Left lung (tissue), 14 donors: ENCODE measurements at places on chromosomes 5 and 9. TPM values are rescaled to one million over a fixed set of nuclear protein-coding genes. Genes with fewer than 3 reads are reported as not detected.

DNA sequence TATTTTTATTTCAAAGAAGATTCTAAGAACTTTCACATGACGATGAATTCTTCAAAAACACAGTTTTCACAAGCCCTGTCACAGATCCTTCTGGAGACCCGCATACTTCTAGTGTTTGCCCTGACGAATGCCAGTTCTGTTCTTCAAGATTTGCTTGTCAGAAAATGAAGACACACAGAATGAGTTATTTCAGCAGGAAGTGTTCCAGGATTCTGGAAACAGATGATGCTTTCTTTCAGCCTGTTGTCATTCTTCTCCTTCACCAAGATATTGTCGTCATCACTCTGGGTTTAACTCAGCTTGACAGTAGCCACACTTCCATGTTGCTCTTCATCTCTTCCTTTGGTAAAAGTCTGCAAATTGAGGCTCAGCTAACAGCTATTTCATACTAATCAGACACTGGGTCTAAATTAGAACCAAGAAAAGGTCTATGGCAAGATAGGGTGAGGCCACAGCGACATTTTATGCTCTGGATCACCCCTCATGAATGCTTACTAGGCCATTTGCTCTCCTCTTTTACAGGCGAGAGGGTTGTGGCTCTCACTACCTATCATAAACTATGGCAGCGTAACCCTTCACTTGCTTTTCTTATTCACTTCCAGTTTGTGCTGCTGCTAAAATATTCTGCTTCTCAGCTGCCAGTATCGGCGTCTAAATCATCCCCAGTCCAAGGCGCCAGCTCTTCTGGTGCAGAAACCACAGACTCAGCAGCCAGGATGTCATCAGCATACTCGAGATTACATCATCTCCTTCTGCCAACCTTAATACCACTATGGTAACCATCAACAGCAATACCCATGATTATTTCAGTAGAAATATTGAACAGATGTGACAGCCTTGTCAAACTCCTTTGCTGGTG lies 159.6 kb upstream of the TBCA start:
- DNase-seq, result no peak
- no peaks in the 10 kb centered on the region for H3K27me3 ChIP-seq
- no peak overlapping the region for H3K27ac ChIP-seq
- H3K36me3 ChIP-seq, result no peaks in the 10 kb centered on the region
- no peak overlapping the region for H3K4me3 ChIP-seq
- no peaks in the 10 kb centered on the region for H3K4me1 ChIP-seq

GRCh38 chr5:151885138-151885908 lies 39.3 kb downstream of the GLRA1 start:
- no peaks in the 10 kb centered on the region for H3K36me3 ChIP-seq
- no peak overlapping the region for H3K4me3 ChIP-seq
- H3K4me1 ChIP-seq, result no peaks in the 10 kb centered on the region
- no peaks in the 10 kb centered on the region for H3K27me3 ChIP-seq
- no peak for DNase-seq

OR13F1 gene
- not detected for total RNA-seq

- H3K36me3 ChIP-seq, result no peaks in the 10 kb centered on the region
- H3K27ac ChIP-seq, result no peak overlapping the region
- H3K4me1 ChIP-seq, result no peaks in the 10 kb centered on the region
- no peak overlapping the region for H3K4me3 ChIP-seq
- H3K27me3 ChIP-seq, result no peaks in the 10 kb centered on the region
- peak; percentile 44 for DNase-seq
Observed at GRCh38 chr9:133779516-133780403, 41.6 kb upstream of the SARDH start.

- H3K27me3 ChIP-seq, result no peaks in the 10 kb centered on the region
- DNase-seq, result no peak
- H3K4me1 ChIP-seq, result no peaks in the 10 kb centered on the region
- no peaks in the 10 kb centered on the region for H3K36me3 ChIP-seq
- no peak overlapping the region for H3K27ac ChIP-seq
- no peak overlapping the region for H3K4me3 ChIP-seq
Observed at GRCh38 chr5:61467766-61468482, 135.9 kb downstream of the ZSWIM6 start.

- H3K27ac ChIP-seq, result no peak overlapping the region
- H3K27me3 ChIP-seq, result no peaks in the 10 kb centered on the region
- no peaks in the 10 kb centered on the region for H3K4me1 ChIP-seq
- H3K4me3 ChIP-seq, result no peak overlapping the region
Observed at GRCh38 chr5:112691758-112692157, 45.9 kb upstream of the APC start.

DNA sequence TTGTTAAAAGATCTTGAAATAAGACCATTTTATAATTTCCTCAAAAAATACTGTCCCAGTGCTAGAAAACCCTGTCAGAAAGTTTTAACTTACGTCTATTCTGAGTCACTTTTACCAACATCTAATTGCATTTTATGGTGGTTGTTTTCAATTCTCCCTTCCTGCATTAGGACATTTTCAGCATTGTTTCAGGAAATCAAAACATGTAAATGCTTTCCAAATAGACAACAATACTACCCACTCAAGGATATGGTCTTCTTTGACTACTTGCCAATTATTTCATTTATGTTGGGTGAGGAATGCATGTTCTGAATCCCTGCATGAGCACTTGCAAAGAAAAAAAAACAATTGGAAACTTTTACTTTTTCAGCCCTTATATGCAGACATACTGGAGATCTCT lies 284.6 kb upstream of the PDE4D start:
- H3K27me3 ChIP-seq, result no peaks in the 10 kb centered on the region
- no peak for DNase-seq
- no peak overlapping the region for H3K4me3 ChIP-seq
- H3K27ac ChIP-seq, result no peak overlapping the region
- H3K4me1 ChIP-seq, result no peaks in the 10 kb centered on the region
- no peaks in the 10 kb centered on the region for H3K36me3 ChIP-seq

F2RL1 gene
- total RNA-seq, result 6.5 TPM

GRCh38 chr5:147822686-147823491 lies 8.6 kb downstream of the SPINK1 start:
- H3K4me3 ChIP-seq, result no peak overlapping the region
- no peaks in the 10 kb centered on the region for H3K4me1 ChIP-seq
- H3K27ac ChIP-seq, result no peak overlapping the region

DNA sequence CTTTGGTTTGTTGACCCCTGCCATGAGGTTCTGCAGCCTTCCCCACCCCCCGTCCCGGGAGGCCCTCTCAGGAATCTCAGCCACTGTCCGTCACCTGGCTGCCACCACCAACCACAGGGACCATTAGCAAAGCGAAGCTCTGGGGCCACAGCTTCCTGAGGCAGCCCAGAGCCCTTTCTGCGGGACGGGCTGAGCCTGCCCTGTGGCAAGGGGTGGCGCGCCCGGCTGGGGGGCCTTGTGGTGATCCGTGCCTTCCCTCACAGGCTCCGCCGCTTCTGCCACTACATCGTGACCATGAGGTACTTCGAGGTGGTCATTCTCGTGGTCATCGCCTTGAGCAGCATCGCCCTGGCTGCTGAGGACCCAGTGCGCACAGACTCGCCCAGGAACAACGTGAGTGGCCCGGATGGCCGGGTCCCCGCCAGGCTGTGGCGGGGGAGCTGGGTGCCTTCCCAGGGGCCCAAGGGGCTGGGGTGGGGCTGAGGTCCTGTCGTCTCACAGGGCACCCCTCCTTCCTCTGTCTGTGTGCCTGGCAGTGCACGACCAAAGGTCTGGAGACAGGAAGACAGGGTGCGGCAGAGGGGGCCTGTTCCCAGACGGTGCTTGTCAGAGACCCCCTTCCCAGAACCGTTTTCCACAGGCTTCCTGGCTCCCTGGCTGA lies 169.2 kb downstream of the CACNA1B start:
- H3K4me1 ChIP-seq, result no peaks in the 10 kb centered on the region
- H3K27ac ChIP-seq, result no peak overlapping the region
- no peaks in the 10 kb centered on the region for H3K36me3 ChIP-seq

GRCh38 chr5:81856948-81857928 lies 106.3 kb upstream of the SSBP2 start:
- DNase-seq, result peak; percentile 79
- H3K36me3 ChIP-seq, result no peaks in the 10 kb centered on the region
- no peak overlapping the region for H3K4me3 ChIP-seq
- peak overlapping the region; percentile 60 for H3K27ac ChIP-seq
- H3K4me1 ChIP-seq, result no peaks in the 10 kb centered on the region

- H3K36me3 ChIP-seq, result no peaks in the 10 kb centered on the region
- no peak overlapping the region for H3K4me3 ChIP-seq
- H3K4me1 ChIP-seq, result peaks cover 34% of the 10 kb centered on the region
- H3K27me3 ChIP-seq, result no peaks in the 10 kb centered on the region
- H3K27ac ChIP-seq, result peak overlapping the region; percentile 68
Observed at GRCh38 chr9:107989544-107989943, 500.0 kb upstream of the KLF4 start.

KLF4 gene
- total RNA-seq, result 62.2 TPM

DNA sequence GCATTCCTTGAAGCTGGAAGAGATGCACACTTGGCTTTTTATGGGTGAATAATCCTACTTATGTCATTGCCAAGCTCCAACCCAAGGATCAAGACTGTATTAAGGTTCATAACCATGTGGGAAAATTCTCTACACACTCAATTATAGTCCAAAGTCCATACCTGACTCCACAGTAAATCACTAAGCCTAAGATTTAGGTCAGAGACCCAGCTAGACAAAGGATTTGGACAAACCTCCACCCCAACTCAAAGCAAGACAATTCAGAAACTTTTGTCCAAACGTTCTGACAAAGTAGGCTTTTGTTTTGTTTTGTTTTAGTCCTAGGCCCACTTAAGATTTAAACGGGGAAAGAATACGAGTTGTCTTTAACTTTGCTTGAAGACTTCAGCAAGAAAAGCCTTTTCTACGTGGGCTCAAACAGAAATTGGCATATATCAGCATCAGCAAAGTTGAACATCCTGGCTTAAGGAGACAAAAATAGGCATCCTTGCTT lies 1.7 kb downstream of the MEGF9 start:
- H3K4me1 ChIP-seq, result peaks cover 24% of the 10 kb centered on the region
- DNase-seq, result no peak
- H3K27me3 ChIP-seq, result no peaks in the 10 kb centered on the region
- peaks cover 6% of the 10 kb centered on the region for H3K36me3 ChIP-seq
- peak overlapping the region; percentile 86 for H3K27ac ChIP-seq

DNA sequence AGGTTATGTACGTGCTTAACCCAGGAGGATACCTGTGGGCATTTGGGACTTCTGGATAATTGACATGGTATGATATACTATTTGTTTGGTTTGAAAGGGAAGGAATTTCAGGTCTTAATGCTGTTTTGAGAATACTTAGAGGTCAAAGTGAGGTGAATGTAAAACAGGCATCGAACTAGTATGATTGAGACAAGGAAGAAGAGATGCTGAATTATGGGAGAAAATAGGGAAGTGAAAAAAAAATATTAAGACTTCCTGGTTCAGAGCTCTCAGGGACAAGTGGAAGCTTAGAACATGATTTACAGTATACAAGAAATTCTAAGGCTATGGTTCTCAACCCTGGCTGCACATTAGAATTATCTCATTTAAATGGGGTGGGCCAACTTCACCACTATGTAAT lies 115.3 kb downstream of the CD180 start:
- peaks cover 11% of the 10 kb centered on the region for H3K4me1 ChIP-seq
- H3K36me3 ChIP-seq, result no peaks in the 10 kb centered on the region
- no peaks in the 10 kb centered on the region for H3K27me3 ChIP-seq
- no peak overlapping the region for H3K4me3 ChIP-seq
- no peak for DNase-seq
- H3K27ac ChIP-seq, result no peak overlapping the region

DNA sequence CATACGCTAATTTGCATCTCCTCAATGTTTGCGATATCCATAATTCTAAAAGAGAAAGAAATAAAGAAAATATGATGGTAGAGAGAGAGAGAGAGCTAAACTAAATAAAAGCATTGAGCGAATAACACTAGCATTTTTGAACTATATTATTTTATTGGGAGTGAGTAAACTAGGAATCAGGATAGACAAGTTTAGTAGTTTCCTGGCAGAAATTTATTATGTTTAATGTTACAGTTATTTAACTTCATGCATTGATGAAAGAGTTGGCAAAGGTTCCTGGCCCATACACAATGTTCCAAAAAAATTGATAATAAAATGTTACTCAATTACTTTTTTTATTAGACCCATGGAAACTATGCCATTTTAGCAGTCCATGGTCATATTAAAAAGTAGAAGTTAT lies 1708.2 kb upstream of the CDH6 start:
- no peak overlapping the region for H3K27ac ChIP-seq
- no peak for DNase-seq
- no peaks in the 10 kb centered on the region for H3K27me3 ChIP-seq

DNA sequence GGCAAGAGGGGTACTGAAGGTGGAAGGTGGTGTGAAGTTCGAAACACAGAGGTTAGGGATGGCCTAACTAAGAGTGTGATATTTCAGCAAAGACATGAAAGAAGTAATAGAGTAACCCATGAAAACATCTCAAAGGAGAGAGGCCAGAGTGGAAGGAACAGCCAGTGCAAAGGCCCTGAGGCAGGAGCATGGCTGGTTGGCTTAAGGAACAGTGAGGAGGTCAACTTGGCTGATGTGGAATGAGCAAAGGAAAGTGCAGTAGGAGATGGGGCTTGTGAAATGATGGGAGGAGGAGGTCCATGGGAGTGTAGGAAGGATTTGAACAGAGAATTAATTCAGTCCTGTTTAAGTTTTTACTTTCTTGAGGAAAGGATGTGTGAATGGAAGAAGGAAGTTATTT lies 178.3 kb upstream of the ZNF608 start:
- no peaks in the 10 kb centered on the region for H3K27me3 ChIP-seq
- no peak for DNase-seq
- H3K36me3 ChIP-seq, result no peaks in the 10 kb centered on the region
- H3K4me1 ChIP-seq, result peaks cover 7% of the 10 kb centered on the region
- no peak overlapping the region for H3K4me3 ChIP-seq

ZNF474 gene
- total RNA-seq, result not detected

RNF130 gene
- 84.0 TPM for total RNA-seq

UAP1L1 gene
- total RNA-seq, result 43.1 TPM

DDX4 gene
- not detected for total RNA-seq

C5orf52 gene
- not detected for total RNA-seq

KCTD16 gene
- total RNA-seq, result 0.60 TPM

SLC25A25 gene
- total RNA-seq, result 19.5 TPM

GRCh38 chr9:69555802-69556201 lies 116.4 kb downstream of the APBA1 start:
- no peak overlapping the region for H3K27ac ChIP-seq
- no peaks in the 10 kb centered on the region for H3K36me3 ChIP-seq
- H3K27me3 ChIP-seq, result no peaks in the 10 kb centered on the region
- no peaks in the 10 kb centered on the region for H3K4me1 ChIP-seq

GRCh38 chr5:151200913-151201595 lies 22.8 kb downstream of the CCDC69 start:
- H3K27me3 ChIP-seq, result no peaks in the 10 kb centered on the region
- no peak overlapping the region for H3K27ac ChIP-seq
- no peaks in the 10 kb centered on the region for H3K36me3 ChIP-seq
- no peak for DNase-seq

DNA sequence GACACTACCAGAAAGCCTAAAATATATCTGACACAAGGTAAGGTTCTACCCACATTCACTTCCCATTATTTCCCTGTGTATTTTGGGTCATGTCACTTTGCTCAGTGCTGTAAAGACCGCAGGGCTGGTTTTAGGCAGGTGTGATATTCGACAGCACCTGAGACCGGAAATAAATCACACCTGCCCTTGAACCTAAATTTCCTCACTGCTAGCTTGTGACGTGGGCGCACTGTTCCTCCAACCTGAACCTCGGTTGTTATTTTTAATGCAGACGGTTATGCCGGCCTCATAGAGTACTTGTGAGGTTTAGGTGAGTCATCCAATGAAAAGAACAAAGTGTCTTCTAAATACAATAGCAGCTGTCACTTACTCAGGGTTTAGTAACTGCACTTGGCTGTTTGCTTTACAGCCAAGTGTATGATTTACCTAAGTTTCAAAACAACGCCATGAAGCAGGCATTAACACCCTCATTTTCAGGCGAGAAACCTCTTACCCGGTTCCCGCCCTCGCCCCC lies 20.7 kb upstream of the ZNF782 start:
- no peak overlapping the region for H3K27ac ChIP-seq
- DNase-seq, result no peak
- peaks cover 57% of the 10 kb centered on the region for H3K27me3 ChIP-seq
- no peaks in the 10 kb centered on the region for H3K36me3 ChIP-seq
